H1 (cell line): ENCODE measurements at places on chromosomes 6 and 20.

DNA sequence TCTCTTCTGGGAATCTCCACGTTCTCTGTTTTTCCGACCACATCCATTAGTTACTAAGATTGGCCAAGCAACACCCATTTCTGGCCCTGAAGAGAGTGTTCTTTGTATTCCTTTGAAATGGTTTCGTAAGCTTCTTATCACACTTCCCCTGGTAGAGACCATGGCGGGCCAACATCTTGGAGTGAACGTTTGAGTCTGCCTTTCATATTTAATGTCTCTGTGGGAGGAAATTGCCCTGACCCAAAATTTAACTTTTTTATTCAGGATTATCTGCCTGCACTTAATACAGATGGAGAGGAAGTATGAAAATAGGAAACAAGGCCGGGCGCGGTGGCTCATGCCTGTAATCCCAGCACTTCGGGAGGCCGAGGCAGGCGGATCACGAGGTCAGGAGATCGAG is 177.0 kb upstream of the SNX9 start:
- no peak for DNase-seq

DNA sequence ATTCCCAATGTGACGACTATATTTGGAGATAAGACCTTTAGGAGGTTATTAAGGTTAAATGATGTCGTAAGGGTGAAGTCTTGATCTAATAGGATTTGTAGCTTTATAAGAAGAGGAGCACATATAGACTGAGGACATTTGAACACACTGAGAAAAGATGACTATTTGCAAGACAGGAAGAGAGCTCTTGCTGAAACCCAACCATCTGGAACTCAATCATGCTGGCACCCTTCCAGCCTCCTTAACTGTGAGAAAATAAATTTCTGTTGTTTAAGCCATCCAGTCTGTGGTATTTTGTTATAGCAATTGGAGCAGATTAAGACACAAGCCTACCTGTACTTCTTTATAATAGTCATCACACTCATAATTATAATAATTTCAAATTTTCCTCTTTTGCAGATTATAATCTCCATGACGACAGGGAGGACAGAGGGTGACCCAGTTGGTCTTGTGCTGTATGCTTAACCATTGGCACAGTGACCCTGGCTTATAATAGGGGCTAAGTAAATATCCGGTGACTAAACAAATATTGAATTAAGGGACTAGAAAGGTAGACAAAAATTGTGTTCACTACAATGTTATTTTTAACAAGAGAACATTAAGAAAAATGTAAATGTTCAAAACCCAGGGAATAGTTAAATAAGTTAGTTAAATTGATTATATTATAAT is 206.4 kb upstream of the HDDC2 start:
- no peak for DNase-seq

- no peak for DNase-seq
These were observed 29.1 kb upstream of the SASH1 start for GRCh38 chr6:148313488-148313887.

DNA sequence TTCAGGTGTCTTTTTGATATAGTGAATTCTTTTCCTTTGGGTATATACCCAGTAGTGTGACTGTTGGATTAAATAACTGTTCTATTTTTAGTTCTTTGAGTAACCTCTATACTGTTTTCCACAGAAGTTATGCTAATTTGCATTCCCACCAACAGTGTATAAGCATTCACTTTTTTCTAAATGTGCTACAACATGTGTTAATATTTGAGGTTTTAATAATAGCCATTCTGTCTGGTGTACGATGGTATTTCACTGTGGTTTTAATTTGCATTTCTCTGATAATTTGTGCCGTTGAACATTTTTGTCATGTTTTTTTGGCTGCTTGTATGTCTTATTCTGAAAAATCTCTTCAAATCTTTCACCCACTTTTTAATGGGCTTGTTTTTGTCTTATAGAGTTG is 563.5 kb downstream of the GRIK2 start:
- DNase-seq: no peak

DNA sequence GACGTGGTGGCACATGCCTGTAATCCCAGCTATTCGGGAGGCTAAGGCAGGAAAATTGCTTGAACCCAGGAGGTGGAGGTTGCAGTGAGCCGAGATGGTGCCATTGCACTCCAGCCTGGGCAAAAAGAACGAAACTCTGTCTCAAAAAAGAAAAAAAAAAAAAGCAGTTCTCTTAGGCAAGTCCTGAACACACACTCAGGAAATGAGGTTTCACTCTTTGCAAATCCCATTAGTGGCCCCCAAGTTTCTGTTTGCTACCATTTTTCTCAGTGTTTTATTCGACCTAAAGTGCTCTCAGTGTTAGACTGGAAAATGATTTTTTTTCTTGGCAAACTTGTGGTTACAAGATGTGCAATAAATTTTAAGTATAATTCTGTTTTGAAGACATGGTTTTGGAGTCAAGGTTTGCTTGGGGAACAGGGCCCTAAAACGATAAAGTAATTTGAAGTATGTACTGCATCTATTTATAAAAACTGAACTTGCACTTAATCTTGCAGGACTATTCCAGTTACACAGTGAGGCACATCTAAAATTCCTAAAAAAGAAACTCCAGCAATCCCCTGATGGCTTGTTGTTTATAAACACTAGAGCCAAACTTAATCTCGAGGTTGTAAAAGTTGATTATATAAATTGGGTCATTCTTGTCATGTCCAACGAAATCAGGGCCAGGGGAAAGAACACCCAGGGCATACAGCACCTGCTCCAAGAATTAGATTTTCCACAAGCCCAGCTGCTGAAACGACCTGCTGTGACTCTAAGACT is 42.6 kb downstream of the MAP1LC3A start:
- no peak for DNase-seq

- no peak for DNase-seq
These were observed 690.7 kb downstream of the KIF16B start for GRCh38 chr20:15882553-15882952.

DNA sequence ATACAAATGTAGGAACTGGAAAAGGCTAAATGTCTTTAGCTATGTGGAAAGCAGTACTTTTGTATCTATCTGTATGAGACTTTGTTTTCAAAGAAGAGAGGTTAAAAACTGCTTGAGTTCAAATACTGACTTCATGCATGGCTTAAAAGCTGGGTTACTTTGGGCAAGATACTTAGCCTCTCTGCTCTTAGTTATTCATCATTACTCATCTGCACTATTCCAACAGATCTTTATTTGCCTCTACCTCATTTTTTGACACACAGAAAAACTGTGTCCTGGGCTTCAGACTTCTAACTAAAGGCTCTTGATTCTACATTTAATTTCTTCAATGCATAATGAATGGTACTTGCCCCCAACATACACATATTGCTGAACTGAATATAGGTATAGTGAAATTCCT is 114.8 kb downstream of the DST start:
- DNase-seq: no peak
